ENCODE measurements at places on chromosomes 5 and 9.
A peak's percentile ranks its signal among the peaks of the same experiment; 100 is the strongest.

GRCh38 chr5:123719004-123719403 lies 207.0 kb downstream of the CSNK1G3 start:
- DNase-seq = peak; percentile 29

DNA sequence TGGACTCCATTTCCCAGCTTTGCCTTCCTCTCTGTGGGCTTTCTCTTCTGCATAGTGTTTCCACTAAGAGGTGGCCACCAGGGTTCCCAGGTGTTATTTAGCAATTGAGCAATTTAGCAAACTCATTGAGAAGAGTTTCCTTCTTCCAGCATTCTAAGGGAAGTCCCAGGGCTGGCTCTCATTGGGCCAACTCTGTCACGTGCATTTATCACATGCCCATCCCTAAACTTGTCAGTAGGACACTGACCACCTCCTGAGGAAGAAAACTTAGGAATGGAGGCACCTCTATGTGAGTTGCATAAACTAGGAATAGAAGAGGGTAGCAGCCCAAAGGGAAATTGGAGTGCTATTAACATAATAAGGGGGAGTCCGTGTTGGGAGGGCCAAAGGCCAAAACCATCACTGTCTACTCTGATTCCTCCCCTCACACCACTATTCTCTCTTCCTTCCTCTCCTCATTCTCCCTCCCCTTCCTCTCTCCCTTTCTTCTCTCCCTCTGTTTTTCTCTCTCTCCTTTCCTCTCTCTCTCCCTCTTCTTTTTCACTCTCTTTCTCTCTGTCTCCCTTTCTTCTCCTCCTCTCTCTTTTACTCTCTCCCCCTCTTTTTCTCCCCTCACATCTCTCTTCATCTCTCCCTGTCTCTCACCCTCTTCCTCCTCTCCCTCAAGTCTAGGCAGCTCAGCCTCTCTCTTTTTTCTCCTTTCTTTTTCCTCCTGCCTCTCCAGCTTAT lies 213.4 kb downstream of the PALM2AKAP2 start:
- DNase-seq = no peak

DNA sequence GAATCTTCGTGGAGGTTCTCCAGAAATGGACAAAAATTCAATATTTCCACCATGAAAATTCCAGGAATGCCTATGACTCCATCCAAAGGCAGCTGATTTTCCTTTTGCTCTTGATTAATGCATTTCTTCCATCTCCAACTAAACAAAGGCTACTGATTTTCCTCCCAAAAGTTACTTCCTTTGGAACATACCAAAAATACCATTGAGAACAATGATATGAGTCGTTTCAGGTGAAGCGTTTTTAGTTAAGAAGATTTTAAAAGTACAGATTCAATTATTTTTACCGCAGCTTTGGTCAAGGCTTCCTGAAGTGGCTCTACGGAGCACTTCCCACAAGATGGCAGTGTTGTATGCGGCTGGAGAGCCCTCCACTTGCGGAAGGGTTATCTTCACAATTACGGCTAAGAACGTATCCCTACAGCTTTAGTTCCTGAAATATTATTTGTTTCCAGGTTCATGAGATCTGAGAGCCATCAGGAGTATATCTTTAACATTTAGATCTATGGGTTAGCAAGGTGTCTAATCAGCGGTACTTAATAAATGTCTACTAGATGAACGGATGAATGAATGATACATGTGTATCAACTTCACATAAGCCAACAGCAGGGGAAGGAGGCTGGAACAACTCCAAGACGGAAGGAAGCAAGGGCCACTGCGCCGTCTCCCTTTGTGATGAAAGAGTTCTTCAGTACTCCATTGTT lies 35.9 kb upstream of the ARSB start:
- peak; percentile 62 for DNase-seq

- no peak for DNase-seq
Measured at GRCh38 chr9:133122935-133123611, 2.0 kb upstream of the RALGDS start.

DNA sequence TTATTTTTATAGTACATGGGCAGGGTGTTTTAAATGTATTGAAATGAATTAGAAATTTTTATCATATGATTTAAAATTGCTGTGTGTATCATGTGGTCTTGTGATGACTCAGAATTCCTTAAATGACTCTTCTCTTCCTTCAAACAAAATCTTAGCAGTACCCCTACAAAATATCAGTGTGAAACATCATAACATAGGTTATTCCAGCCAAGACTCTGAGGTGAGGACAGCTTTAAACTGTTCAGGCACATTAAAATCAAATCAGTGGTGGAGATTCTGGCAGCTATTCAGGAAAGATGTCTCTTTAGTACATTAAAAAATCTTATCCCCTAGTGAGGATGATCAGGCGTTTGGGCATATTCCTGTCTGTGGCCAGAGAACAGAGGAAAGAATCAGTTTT lies 174.0 kb downstream of the MAN2A1 start:
- DNase-seq = no peak

- DNase-seq = peak; percentile 38
Measured at GRCh38 chr9:125646217-125646616, 60.8 kb downstream of the MAPKAP1 start.

DNA sequence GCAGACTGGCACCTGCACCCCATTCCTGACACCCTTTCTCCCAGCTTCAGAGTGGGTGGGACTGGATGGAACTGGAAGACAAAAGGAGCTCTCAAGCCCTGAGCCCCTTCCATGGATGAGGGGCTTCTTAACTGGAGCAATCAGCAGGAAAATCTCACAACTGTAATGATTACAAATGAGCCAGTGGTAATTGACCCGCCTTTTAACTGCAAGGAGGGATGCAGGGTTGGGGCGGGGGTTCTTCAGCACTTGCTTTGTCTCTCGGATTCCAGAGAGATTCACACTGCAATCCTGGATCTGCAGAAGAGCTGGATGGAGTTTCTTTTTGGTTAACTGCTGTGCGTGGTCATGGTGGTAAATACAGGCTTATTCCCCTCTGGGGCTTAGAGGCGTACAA lies 160.1 kb upstream of the SHB start:
- peak; percentile 19 for DNase-seq

DNA sequence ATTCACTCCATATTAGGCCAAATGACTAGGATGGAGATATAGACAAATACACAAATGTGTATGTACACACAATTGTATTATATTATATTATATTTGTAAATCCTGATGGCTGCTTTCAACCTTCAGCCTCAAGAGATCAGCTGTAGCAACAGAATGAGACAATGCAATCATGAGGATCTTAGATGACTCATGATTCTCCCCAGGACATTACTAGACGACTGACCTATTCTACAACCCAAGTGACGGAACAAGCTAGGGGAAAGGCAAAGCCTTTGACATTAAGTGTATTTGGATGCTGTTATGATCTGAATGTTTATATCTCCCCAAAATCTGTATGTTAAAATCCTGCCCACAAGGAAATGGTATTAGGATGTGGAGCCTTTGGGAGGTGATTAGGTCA lies 66.5 kb downstream of the COX7C start:
- no peak for DNase-seq

DNA sequence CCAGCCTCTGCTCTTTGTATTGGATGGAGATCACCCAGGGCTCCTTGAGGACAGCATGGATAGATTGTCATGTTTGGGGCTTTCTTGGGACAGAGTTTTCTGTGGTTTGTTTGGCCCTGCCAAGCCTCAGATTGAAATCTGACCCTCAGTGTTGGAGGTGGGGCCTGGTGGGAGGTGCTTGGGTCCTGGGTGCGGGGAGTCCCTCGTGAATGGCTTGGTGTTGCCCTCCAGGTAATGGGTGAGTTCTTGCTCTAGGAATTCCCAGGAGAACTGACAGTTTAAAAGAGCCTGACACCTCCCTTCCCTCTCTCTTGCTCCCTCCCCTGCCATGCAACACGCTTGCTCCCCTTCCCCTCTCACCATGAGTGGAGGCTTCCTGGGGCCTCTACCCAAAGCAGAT lies 48.6 kb upstream of the OLFM1 start:
- no peak for DNase-seq

DNA sequence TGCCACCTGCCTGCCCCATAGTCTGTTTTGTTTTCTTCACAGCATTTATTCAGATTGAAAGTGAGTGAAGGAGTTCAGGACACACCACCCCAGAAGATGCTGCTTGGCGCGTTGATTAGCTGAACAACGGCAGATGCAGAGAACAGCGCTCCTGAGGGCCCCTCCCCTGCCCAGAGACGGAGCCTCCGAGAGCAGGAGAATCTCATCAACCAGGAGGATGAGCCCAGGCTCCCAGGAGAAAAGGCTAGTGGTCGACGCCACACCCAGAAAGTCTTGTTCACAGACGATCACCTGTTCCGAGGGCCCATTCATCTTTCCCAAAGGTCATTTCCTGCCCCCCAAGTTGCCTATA lies 180.4 kb upstream of the PPP1R26 start:
- DNase-seq = no peak

DNA sequence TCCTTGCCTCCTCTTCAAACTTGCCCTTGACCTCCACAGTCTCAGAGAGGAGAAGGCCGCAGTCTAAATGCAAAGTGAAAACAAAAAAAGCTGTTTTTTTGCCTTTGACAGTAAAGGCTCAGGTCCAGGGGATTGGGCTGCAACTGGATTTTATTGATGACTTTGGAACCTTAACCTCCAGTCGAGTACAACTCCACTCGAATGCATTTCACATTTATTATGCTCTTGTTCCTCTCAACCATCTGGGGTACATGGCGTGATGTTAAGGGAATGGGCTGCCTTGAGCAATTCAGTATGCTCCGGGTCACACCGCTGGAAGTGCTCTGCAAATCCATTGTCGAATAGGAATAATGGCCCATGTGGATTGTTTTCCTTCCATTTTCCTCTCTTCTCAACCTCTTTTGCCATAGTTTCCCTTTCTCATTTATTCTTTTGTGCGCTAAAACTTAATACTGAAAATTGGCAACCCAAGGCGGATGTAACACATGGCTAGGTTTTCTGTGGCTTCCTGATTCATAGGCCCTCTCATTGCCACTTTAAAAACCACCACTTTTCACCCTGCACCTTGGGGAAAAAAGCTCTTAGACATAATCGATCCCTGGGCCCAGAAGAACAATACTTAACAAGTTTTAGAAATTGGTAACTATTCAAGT lies 34.3 kb downstream of the ITK start:
- no peak for DNase-seq

- peak; percentile 62 for DNase-seq
Measured at GRCh38 chr5:124902097-124902821, 155.8 kb upstream of the ZNF608 start.

DNA sequence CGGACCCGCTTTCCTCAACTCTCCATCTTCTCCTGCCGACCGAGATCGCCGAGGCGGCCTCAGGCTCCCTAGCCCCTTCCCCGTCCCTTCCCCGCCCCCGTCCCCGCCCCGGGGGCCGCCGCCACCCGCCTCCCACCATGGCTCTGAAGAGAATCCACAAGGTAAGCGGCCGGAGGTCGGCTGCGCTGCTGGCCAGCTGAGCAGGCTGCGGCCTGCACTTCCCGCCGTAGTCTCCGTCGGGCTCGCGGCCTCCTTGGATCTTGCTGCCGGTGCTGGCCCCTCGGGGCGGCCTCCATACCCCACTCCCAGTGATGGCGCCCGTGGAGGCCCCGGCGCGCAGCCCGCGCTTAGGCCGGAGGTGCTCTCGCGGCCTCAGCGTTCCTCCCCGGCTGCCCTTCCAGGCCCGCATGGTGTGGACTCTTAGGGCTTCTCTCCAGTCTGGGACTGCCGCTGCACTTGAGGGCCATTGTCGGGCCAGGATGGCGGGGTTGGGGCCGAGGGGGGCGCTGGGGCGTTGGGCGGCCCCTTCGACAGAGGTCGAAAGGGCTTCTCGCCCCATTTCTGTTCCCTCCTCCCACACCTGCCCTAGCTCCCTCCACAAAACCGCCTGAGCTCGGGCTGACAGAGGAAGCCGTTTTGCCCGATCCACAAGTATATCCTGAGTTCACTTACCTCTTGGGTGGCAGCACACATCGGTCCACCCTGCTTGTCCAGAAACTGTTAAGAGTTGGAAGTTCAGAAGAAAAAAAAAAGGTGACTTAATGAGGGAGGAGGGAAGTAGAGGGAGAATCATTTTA lies 714 bp downstream of the UBE2D2 start:
- peak; percentile 21 for DNase-seq

DNA sequence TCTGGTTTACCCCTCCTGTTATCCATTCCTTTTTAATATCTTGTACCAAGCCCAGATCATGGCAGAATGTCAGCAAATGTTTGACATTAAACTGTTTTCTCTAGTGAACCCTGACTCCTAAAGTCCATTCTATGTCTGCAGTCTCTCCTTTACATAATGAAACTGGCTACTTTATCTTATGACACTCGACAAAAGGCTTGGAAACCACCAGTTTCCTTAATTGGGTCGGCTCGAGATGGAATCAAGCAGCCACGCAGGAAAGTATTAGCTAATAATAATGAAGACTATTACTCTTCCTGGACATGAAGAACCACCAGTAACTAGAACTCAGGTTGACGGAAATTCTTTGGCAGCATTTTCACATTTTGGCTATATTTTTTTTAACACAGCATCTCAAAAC lies 17.5 kb downstream of the DAP start:
- no peak for DNase-seq

GRCh38 chr9:123116036-123116435 lies 82.6 kb downstream of the GPR21 start:
- no peak for DNase-seq

GRCh38 chr5:122155546-122155945 lies 26.2 kb downstream of the ZNF474 start:
- DNase-seq = no peak

GRCh38 chr9:105258225-105258737 lies 13.8 kb downstream of the SLC44A1 start:
- DNase-seq = no peak

- peak; percentile 46 for DNase-seq
Measured at GRCh38 chr5:154465169-154465568, 12.9 kb downstream of the HAND1 start.

DNA sequence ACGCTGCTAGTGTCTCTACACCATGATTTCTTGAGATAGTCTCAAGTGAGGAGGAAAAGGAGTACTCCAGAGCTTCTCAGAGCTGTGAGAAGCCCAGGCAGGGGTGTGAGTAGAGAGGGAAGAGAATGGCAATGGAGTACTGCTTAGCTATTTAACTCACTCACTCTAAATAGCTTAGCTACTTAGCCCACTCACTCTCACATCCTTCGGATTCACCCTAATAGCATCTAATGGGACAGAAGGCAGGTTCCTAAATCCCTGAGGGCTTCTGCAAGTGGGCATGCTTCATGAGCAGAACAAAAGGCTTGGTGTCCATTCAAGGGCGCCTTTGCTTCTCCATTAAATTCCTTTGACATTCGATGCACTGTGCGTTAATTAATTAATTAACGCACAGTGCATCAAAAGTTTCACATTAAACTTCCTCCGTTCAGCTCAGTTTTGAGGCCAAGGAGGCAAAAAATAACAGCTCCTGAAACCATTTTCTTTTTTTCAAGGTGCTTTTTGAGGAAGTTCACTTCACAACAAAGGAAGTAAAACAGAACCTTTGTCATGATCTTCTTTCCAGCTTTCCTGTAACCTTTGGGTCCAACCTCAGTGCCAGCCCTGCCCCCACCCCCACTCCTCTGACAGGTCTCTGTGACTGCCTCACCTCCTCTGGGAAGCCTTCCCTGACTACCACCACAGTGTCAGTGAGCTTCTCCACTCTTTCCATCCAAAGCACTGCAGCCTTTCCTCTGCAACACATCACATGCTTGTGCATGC lies 294.0 kb downstream of the SEC61B start:
- no peak for DNase-seq

Data from RPMI7951 (cell line).